ENCODE measurements at places on chromosomes 3 and 15.
A peak's percentile ranks its signal among the peaks of the same experiment; 100 is the strongest.

DNA sequence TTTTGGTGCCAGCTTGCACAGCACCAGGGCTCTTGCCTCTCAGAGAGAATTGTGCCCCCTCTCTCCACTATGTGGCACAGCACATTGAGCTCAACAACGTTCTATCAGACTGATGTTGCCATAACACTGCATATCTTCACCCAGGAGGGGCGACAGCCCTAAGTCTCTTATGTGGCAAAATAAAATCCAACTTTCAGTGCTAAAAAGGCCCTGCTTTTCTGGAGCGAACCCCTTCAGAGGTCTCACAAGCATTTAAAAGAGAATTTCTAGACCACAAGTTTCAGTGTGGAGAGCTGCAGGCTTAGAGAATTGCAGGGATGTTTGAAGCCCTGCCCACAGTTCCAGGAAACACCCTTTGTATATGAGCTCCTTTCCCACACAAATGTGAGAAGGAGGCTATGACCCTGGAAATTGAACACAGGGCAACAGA, 85.5 kb downstream of the LIPC start:
- no peak for DNase-seq

DNA sequence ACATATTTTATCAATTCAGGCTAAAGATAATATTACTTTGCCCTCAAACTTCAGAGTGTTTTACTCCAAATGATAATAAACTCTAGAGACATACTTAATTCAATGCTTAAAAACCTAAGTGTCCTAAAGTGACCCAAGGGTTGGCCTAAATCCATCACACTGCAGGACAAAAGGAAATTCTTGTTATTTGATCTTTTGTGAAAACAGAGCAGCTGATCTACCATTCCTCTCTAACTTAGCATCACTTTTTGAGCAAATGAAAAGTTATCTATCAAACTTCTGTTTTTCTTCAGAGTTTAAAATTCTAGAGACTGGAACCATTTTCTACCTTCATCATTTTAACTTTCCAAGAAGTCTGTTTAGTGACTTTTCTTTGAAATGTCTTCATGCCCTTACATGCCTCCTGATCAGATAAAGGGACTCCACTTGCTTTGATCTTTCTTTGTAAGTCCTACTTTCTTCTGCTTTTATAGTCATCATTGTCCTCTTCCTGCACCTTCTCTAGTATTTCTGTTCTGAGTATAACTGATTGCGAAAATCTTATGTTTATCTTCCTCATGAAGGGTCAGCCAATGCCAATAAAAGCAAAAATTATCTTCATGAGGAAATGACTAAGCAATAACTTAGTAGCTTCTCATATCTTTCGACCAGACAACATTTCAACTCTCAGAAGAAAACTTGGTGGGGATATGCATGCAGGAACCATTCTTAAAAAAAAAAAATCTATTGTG, 378.7 kb upstream of the TGFBR2 start:
- DNase-seq = no peak

- DNase-seq = peak; percentile 91
Measured at GRCh38 chr3:50194128-50194902, 2.9 kb downstream of the GNAT1 start.

GRCh38 chr15:99731336-99732123, 1.7 kb downstream of the LYSMD4 start:
- DNase-seq = no peak

DNA sequence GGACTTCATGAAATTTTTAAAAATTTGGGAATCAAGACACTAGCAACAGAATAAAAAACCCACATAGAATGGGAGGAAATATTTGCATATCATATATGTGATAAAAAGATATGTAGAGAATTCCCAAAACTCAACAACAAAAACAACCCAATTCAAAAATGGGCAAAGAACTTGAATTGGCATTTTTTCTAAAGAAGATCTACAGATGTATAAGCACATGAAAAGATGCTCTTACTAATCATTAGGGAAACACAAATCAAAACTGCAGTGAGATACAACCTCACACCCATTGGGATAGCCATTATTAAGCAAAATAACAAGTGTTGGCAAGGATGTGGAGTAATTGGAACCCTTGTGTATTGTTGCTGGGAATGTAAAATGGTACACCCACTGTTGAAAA, 10.1 kb downstream of the LCTL start:
- DNase-seq = no peak
